ENCODE measurements at places on chromosomes 5 and 9. TPM values are rescaled to one million over a fixed set of nuclear protein-coding genes. Genes with fewer than 3 reads are reported as not detected.

GADD45G gene
- total RNA-seq: 0.64 TPM

F2RL2 gene
- 29.8 TPM for total RNA-seq

MEF2C gene
- 16.0 TPM for total RNA-seq

MED22 gene
- total RNA-seq: 12.1 TPM

FSTL4 gene
- total RNA-seq: under 0.01 TPM

TMEM174 gene
- total RNA-seq: not detected

IFNA13 gene
- not detected for total RNA-seq

BTNL3 gene
- not detected for total RNA-seq

RNF208 gene
- not detected for total RNA-seq

OLFM1 gene
- total RNA-seq: 0.64 TPM

PCDHGA12 gene
- 15.5 TPM for total RNA-seq

CCL19 gene
- not detected for total RNA-seq

SPINK4 gene
- not detected for total RNA-seq

ARID3C gene
- total RNA-seq: not detected

PCDHGA7 gene
- 3.5 TPM for total RNA-seq

All from fibroblast of villous mesenchyme (primary cell).